Left cardiac atrium (tissue), 4 donors: ENCODE measurements at places on chromosomes 5 and 9.

DNA sequence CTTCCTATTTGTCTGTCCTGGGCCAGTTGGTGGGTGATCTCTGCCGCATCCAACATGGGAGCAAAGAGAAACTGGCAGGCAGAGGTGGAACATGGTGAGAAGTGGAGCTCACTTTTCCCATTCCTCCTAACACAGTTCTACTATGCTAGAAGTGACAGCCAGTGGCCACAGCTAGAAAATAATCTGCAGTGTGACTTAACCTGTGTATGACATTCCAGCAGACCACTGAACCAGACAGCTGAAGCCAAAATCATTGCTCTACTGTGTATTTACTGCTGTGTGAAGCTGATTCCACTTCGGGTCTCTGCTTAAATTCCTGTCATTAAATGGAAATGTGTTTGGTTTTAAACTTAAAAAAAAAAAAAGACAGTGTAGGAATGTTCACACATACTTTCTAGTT lies 523.0 kb downstream of the MTRR start:
- DNase-seq, result no peak

DNA sequence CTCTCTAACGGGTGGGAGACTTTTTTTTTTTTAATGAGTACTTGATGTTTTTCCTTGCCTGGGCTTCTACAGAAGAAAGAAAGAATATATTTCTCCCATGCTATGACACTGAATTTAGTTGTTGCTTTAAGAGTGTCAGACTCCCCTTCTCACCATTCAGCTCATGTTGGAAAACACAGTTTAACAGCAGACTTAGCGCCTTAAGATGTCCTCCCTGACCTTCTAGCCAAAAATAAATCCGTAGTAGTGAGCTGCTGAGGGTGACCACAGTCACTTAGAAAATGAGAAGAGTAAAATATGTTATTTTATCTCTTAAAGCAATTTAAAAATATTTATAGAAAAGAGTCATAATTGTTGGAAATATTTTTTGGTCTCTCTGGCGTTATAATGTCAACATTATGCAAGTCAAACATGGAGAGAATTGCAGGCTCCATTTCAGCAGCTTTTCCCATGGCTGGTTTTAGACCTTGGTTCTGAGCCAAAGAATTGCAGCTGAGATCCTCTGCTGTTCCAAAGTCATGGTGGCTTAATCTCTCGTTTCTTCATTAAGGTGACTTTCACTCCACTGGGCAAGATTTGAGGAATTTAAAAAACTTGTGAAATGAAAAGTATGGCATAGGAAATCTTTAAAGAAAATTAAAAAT lies 143.5 kb downstream of the GHR start:
- no peak for DNase-seq

GRCh38 chr5:43042626-43043399 lies 2.7 kb upstream of the ANXA2R start:
- peak; percentile 81 for DNase-seq

GRCh38 chr5:138948471-138949222 lies 73.5 kb upstream of the LRRTM2 start:
- DNase-seq, result no peak

DNA sequence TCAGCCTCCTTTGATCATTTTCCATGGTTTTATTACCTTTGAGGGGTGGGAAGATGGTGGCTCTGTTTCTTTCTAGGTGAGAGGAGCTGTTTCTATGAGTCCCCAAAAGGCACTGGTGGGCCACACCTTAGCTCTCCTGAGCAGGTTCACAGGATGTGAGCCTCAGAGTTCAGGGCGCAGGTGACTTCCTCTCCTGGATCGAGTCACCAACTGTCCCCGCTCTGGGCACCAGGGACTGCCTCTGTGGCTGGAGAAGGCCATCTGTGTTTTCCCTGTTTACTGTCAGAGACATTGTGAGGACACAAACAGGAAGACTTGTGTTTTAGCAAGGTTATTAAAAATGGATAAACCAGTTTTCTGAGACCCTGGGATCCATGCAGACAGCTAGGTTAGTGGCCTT lies 68.5 kb downstream of the IL31RA start:
- no peak for DNase-seq

GRCh38 chr9:74570879-74571512 lies 73.9 kb downstream of the RORB start:
- DNase-seq, result no peak

DNA sequence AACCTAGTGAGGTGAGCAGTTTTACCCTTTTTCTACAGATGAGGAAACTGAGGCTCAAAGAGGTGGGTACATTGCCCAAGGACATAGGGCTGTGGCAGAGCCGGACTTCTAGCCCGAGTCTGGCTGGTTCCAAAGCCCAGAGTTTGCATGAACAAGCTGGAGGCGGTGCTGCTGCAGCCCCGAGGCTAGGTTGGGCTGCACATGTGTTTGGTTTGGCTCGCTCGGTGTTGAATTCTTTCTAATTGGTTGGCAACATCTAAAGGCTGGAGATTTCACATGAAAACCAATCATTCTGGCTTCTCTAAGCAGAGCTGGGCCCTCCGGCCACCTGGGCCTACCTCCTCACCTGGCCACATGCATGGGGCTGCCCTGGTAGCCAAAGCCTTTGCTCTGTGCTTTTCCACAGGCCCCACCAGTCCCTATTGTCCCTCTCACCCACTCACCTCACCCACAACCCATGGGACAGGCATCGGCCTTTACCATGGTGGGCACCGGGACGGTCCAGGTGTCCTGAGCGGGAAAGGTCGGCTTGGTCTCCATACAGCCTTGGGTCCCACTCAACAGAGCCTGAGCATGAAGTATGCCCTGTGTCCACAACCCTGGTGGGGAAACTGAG lies 262.3 kb downstream of the NSG2 start:
- no peak for DNase-seq

GRCh38 chr9:133950192-133950591 lies 41.9 kb downstream of the VAV2 start:
- DNase-seq, result no peak

GRCh38 chr5:173686950-173687349 lies 70.5 kb upstream of the BOD1 start:
- DNase-seq, result no peak

- DNase-seq, result no peak
Measured at GRCh38 chr9:105860516-105860915, 166.2 kb downstream of the TMEM38B start.

DNA sequence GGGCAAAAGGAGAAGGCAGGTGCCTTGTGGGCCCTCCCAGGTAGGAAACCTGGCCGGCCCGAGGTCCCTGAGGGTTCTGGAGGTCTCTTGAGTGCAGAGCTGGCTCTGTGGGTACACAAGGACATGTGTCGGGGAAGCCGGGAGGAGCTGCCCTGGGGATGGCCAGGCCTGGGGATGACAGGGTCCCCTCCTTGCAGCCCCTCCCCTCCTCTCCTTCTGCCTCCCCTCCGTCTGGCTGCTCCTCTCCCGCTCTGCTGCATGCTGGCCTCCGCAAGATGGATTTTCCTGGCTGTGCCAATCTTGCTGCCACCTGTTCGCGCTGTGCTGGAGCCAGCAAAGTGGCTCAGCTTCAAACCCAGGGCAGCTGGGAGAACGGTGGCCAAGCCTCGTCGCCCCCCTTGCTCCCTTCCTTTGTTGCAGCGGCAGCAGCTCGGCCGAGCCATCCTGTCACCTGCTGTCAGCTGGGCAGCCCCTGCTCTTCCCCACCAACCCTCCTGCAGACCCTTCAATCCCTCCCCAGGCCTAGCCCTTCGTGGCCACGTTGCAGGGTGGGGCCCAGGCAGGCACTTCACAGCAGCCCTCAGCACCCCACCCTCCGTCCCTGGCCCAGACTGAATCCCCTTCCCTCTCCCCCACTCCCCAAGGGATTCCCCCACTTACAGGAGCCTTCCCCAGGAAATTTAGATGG lies 17.6 kb upstream of the UNC5A start:
- DNase-seq, result no peak

GRCh38 chr9:86481466-86481865 lies 127.3 kb upstream of the TUT7 start:
- DNase-seq, result no peak

- DNase-seq, result no peak
Measured at GRCh38 chr5:142584891-142585290, 101.0 kb downstream of the FGF1 start.

DNA sequence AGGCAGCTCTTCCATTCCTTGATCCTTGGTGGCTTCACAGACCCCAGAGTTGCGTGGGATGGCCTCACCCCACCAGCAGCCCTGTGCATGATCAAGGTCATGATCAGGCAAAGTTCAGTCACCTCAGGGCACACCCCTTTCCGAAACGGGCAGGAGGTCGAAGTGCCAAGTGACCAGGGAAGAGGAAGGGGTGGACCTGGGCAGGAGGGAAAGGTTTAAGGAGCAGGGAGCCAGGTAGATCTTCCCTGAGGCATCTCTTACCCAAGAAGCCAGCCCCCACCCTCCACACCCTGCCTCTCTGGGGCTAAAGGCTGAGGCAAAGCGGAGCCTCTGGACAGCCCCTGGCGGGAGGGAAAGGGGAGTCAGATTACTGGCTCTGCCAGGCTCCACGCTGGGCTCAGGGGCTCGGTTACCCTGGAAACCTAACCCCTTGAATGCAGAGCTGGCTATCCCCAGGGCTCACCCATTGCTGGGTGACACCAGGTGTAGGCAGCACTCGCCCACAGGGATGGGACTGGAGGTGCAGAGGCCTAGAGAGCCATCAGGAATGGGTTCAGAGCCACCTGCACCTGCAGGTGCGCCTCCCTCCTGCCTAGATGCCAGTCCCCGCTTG lies 3.6 kb downstream of the MGAT4B start:
- no peak for DNase-seq

GRCh38 chr5:97452646-97453045 lies 269.6 kb upstream of the RIOK2 start:
- no peak for DNase-seq

DNA sequence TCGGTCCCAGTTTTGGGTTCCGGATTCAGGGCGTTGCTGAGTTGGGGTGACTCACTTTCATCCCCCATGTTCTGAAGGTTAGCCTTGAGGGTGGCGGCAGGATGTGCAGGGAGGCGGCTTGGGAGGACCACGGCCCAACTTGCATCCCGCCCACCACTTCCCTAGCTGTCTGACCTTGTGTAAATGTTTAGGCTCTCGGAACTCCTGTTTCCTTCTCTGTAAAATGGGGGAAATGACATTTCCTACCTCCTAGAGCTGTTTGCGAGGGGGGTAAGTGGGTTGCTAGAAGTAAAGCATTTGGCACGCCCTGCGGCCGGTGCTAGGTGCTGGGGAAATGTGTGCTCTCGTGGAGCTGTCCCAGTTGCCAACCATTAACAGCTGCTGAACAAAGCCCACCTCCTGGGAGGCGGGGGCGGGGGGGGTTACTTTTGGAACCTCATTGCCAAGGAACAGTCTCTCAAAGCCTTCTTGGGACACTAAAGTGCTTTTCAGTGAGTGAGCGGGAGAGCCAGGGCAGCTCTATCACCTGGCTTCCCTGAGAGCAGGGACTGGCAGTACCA lies 27.5 kb downstream of the PTGES2 start:
- DNase-seq, result peak; percentile 64

- DNase-seq, result no peak
Measured at GRCh38 chr9:15967068-15967467, 414.2 kb downstream of the CCDC171 start.

GRCh38 chr5:83494666-83495065 lies 23.1 kb downstream of the VCAN start:
- DNase-seq, result no peak

- peak; percentile 88 for DNase-seq
Measured at GRCh38 chr5:54774281-54775170, 210.9 kb downstream of the ESM1 start.

GRCh38 chr5:82570-82969 lies 9.4 kb upstream of the PLEKHG4B start:
- DNase-seq, result no peak

DNA sequence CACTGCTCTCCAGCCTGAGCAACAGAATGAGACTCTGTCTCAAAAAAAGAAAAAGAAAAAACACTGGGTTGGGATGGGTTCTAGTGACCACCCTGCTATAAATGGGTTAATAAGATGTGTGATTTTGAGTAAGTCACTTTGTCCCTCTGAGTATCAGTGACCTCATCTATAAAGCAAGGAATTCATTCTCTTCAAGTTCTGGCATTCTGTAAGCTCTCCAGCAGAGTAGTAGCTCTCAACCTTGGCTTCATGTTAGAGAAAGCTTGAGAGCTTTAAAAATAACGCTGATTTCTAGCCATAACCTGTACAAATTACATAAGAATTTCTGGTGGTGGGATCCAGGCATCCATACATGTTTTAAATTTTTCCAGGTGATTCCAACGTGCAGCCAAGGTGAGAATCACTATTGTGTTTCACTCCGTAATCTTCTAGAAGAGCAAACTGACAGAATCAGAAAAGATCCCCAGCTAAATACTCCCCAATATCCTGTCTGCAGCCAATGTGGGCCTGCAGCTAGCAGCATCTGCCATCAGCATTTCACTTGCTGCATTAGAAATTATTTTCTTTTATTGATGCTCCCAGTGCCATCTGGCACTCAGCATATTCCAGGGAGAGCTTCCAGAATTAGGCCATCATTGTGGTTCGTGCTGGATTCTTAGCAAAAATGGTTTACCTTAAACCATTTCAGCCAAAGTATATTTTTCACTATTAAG lies 109.4 kb downstream of the FEM1C start:
- DNase-seq, result no peak
